Lower lobe of right lung (tissue), 2 donors: ENCODE measurements at places on chromosomes 3 and 15.

DNA sequence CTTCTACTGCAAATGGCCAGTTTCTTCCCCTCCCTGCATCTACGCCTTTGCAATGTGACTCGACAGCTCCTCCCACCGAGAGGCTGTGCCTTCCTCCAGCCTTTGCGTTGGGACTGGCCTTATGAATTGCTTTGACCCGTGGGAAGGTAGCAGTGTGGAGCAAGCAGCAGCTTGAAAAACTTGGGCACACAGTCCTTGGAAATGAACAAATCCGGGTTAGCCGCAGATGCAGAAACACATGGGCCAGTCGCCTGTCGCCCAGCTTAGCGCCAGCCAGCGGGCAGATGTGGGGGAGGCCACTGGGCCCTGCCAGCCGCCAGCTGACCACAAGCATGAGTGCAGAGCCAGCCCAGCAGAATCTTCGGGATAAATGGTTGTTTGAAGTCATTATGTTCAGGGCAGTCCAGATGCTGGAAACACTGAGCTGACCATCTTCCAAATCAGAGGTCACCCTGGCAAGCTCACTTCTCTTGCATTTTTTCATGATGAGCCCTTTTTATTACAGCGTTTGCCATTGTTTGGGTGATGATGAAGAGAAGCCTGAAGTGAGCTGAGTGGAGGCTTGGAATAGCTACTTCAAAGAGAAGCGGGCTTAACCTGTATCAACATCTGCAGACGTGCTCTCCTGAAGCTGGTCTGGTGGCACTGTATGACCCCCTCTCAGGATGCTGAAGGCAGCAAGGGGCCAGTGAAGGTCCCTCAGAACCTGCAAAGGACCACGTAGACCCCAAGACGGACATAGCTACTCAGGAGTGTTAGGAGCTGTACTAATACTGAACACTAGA is 9.8 kb downstream of the SELENOS start:
- peak overlapping the region; percentile 46 for H3K27ac ChIP-seq
- no peak for DNase-seq
- peaks cover 33% of the 10 kb centered on the region for H3K36me3 ChIP-seq

DNA sequence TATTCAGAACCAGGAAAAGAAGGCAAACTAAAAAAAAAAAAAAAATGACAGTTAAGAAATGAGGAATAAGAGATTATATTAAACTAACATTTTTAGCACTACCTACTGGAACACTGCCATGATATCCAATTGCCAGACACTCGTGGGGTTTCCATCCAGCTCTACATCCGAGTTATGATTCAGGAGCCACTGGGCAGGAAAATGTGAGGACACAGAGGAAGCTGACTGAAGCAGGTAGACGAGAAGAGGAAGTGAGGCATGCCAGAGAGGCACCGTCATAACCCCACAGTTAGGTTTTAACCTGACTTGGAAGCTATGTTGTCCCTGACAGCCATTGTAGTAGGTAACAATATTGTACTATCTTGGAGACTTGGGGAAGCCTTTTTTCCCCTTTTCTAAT is 495.0 kb downstream of the NLGN1 start:
- H3K27ac ChIP-seq = no peak overlapping the region
- no peak overlapping the region for H3K4me3 ChIP-seq
- H3K4me1 ChIP-seq = no peaks in the 10 kb centered on the region
- no peaks in the 10 kb centered on the region for H3K36me3 ChIP-seq
- H3K27me3 ChIP-seq = no peaks in the 10 kb centered on the region
- no peak for DNase-seq

DNA sequence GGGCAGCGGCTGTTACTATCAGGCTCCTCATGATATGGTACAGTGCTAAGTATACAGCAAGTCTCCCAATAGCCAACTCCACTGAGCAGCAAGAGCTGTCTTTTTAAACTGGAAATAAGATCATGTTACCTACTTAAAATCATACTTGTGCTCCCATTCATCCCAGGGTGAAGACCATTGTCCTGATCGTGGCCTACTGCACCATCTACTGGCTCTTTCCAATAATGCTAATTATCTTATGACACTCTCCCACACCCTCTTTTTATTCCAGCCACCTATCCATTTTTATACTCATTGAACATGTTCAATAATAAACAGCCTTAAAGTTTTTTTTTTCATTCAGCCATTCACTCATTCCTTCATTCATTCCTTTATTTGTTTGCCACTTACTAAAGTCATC is 117.7 kb downstream of the GBE1 start:
- peaks cover 13% of the 10 kb centered on the region for H3K36me3 ChIP-seq
- no peak for DNase-seq
- H3K27ac ChIP-seq = no peak overlapping the region

GRCh38 chr3:61914276-61914675 is 352.9 kb downstream of the PTPRG start:
- H3K4me3 ChIP-seq = no peak overlapping the region
- H3K36me3 ChIP-seq = no peaks in the 10 kb centered on the region
- H3K27ac ChIP-seq = no peak overlapping the region

DNA sequence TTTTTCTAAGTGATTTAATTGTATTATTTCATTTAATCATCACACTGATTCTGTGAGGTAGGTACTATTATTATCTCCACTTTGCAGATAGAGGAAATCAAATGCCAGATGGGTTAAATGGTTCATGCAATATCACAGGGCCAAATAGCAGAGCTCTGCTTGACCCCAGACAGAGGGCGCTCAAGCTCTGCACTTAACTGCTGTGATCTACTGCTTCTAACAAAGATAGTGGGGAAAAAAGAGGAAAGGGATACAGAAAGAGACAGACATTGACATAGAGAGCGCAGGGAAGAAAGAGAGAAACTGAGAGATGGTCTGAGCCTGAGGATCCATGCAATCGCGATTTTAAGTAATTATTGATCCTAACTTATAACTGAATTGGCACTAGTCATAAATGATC is 279.1 kb upstream of the THRB start:
- H3K36me3 ChIP-seq = no peaks in the 10 kb centered on the region
- DNase-seq = no peak
- H3K27ac ChIP-seq = no peak overlapping the region
- no peak overlapping the region for H3K4me3 ChIP-seq
- no peaks in the 10 kb centered on the region for H3K27me3 ChIP-seq

- no peak overlapping the region for H3K27ac ChIP-seq
- no peak overlapping the region for H3K4me3 ChIP-seq
- peaks cover 13% of the 10 kb centered on the region for H3K4me1 ChIP-seq
- no peaks in the 10 kb centered on the region for H3K27me3 ChIP-seq
- DNase-seq = no peak
Observed at GRCh38 chr15:25541228-25541627, 102.4 kb upstream of the UBE3A start.
